GM10248 (cell line): ENCODE measurements at places on chromosomes 11 and 22.

DNA sequence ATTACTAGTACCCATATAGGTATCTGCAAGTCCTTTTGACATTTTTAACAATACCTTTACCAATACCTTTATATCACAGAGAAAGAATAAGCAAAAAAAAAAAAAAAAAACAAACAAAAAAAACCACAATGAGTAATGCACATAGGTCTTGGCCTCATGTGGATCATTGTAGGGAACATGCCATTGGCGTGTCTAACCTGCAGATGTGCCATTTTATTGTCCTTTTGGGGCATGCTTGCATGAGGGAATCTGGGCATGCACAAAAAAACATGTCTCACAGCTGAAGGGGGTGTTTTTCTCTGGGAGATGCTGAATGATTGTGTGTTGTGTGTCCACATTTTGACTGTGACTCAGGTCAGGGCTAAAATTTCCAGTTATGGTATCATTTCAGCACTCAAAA, 361.6 kb downstream of the GUCY1A2 start:
- no peak for DNase-seq

- no peak for DNase-seq
Observed at GRCh38 chr22:29096736-29097669, 24.2 kb downstream of the KREMEN1 start.

GRCh38 chr11:67666676-67667489, 7.5 kb downstream of the ALDH3B2 start:
- DNase-seq, result peak; percentile 14

- no peak for DNase-seq
Observed at GRCh38 chr11:3796346-3796745, 1.0 kb downstream of the NUP98 start.

DNA sequence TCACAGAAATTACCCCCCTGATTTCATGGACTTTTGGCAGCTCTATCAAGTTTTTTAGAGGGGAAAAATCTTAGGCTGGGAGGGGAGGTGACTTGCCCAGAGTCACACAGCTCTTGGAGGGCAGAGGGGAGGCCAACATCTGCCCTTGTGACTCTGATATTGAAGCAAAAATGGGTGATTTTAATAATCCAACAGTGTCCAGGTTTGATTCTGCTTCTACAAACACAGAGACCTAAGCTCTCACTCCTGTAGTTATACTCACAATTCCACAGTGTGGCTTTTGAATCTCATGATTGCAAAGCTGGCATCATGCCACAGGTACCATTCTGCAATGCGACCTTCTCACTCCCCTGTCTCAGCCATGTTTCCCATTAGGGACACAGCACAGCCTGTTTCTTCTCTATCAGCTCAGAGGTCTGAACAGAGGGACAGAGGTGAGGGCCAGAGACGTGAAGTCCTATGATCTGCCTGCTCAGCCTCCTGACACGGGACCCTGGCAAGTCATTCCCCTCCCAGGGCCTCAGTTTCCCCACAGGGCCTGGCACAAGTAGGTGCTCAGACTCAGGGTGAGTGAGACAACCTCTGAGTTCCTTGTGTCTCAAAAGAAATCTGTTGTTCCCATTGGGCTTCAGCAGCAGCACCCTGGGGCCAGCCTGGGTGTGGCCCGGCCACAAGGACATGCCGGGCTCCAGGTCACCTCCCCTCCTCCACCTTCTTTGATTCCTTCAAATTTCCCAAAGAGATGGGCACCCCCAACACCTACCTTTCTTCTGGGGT, 766 bp downstream of the APOL2 start:
- DNase-seq, result no peak

GRCh38 chr11:65976216-65977176, 15.0 kb downstream of the SART1 start:
- DNase-seq, result no peak

- no peak for DNase-seq
Observed at GRCh38 chr11:19727246-19727645, 14.6 kb downstream of the NAV2 start.

DNA sequence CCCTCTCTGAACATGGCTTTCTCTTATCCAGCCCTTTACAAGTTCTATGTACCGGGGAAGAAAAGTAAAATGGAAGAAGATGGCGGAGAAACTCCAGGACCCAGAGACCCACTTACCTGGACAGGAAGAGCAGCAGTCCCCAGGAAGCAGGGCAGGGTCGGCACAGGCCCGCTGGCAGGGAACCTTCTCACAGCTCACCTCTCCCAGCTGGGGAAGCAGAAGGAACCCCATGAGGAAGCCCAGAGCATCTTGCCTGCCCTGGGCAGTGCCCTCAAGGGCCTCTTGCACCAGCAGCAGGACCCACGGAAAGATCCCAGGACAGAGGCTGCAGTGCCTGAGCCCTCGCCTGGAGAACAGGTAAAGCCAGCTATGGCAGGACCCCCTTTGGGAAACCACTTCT, 23.4 kb downstream of the PGA5 start:
- no peak for DNase-seq

DNA sequence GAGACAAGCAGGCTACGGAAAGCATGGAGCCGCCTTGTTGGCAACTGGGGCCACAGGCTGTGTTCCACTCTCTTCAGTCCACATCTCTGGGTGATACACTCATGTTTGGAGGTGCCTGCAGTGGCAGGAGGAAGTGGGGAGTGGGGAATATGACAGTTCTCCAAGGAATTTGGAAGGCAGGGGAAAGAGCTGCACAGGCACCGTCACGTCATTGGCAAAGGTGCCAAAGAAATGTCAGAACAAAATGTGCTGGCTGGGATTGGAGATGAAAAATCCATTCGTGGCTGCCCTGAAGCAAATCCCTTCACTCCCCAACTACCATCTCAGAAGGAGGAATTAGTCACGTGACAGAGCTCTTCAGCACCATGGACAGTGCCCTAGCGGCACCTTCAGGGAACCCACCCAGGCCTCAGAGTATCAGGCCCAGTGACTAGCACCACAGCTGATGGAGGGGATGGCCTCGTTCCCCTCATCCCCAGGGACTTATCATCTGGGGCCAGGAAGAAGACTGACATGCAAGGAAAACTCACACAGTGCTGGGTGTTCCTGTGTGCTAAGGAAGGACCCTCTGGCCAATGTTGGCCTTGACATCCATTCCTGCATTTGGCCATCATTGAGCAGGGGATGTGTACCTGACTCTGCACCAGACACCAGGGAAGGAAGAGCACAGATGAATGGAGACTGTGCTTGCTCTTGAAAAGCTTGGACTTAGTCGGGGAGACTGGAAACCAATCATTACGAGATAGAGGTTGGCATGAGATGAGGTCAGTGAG, 48.5 kb upstream of the PRDM11 start:
- no peak for DNase-seq

- DNase-seq, result no peak
Observed at GRCh38 chr11:66529069-66529468, 16.8 kb downstream of the ZDHHC24 start.

- DNase-seq, result no peak
Observed at GRCh38 chr22:42825796-42826195, 31.3 kb downstream of the ARFGAP3 start.

GRCh38 chr11:85257837-85258236, 369.3 kb downstream of the DLG2 start:
- DNase-seq, result no peak

DNA sequence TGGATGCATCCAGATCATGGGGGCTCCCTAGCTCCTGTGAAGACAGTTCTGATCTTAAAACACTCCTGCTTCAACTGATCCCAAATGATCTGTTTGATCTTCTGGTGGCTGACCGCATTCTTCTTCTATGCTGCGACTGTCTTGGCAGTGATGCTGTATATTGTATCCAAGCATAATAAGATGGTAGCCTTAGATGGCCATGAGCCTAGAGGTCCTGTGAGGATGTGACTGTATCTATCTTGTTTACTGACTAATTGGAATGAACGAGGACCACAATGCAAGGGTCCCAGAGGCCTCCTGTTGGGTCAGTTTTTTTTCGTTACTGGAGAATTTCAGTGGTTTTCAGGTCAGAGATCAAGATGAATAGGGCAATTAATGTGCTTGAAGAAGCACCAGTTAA, 7.1 kb upstream of the MPEG1 start:
- DNase-seq, result no peak

GRCh38 chr11:108561535-108561991, 32.0 kb downstream of the EXPH5 start:
- DNase-seq, result no peak

- DNase-seq, result no peak
Observed at GRCh38 chr11:15897211-15897960, 459.0 kb downstream of the SOX6 start.

DNA sequence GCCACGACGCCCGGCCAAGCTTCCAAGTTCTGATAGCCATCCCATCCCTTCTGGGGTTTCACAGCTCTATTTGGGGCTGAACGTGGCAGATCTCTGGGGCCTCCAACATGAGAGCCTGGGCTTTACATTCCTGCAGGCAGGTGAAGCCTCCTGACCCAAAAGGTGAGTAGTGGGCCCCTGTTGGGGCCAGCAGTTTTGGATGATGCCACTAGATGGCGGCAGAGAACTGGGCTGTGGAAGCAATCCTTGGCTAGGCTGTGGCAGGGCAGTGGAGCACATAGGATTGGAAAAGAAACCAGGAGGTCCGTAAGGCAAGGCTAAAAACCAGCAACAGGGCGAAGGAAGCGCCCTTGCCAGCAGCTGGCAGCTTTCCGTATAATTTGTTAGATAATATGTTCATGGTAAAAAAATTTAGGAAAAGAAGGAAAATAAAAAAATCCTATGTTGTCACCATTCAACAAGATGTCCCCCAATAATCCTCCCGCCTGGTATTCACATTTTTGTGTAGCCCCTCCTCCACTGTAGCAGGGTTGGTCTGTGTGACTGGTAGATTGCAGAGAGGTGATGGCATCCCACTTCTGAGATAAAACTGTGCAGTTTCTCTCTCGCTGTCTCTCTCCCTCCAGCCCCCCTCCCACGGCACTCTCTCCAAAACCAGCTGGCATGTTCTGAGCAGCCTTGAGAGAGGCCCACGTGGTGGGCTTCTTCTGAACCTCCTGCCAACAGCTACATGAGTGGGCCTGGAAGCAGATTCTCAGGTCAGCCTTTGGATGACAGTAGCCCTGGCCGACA, 43.6 kb upstream of the OR4B1 start:
- DNase-seq, result peak; percentile 73

DNA sequence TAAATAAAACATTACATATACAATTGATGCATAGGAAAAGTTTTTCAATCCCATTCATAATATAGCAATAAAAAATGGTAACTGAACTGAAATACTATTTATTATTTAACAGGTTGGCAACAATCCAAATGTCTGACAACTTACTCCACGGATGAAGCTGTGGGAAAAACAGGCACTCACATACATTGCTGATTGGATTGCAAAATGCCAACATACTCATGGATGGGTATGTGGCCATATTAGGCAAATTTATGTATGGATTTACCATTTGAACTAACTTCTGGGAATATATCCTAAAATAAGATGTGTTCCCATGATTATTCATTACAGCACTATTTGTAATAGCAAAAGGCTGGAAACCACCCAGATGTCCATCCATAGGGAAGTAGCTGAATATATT, 3.2 kb upstream of the BIRC2 start:
- DNase-seq, result no peak

DNA sequence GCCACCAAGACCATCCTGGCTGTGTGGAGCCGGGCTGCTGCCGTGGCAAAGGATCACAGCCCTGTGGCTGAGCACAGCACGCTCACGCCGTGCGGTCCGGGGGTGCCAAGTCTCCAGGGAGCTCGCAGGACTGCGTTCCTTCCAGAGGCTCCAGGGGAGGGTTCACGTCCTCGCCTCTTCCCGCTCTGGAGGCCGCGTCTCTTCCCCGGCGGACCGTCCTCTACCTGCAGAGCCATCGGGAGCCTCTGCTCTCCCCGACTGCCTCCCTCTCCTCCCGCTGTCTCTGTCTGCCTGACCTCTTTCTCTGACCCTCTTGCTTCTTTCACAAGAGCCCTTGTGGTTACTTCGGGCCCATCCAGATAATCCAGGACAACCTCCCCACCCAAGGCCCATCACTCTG, 11.4 kb upstream of the MUC5AC start:
- DNase-seq, result no peak

GRCh38 chr11:7545611-7546010, 31.8 kb downstream of the PPFIBP2 start:
- no peak for DNase-seq

- DNase-seq, result peak; percentile 69
Observed at GRCh38 chr11:2194877-2195755, 23.5 kb upstream of the TH start.

- no peak for DNase-seq
Observed at GRCh38 chr22:35864545-35865165, 147.0 kb downstream of the APOL5 start.

- peak; percentile 24 for DNase-seq
Observed at GRCh38 chr11:64772303-64773018, 5.9 kb downstream of the SF1 start.

DNA sequence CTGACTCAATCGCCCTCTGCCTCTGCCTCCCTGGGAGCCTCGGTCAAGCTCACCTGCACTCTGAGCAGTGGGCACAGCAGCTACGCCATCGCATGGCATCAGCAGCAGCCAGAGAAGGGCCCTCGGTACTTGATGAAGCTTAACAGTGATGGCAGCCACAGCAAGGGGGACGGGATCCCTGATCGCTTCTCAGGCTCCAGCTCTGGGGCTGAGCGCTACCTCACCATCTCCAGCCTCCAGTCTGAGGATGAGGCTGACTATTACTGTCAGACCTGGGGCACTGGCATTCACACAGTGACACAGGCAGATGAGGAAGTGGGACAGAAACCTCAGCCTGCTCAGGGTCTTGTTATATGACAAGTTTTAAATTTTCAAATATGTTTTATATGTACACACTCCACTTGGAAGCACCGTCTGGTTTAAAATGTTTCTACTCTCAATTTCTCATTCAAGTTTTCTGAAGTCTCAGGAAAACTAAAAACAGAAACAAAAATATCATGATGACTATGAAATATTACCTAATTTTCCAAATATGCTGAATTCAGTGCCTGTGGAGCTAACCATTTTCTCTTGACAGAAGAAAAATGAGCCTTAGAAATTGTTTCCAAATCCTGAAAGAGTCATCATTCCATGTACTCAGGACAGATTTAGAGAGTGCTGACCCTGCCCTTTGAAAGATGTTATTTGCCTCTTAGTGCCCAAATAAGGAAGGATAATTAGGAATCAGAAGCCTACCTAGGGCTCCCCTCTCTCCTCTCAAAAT, 48.8 kb upstream of the TOP3B start:
- no peak for DNase-seq

GRCh38 chr11:19555266-19555665, 157.4 kb upstream of the NAV2 start:
- DNase-seq, result no peak
